T-helper 17 cell (primary cell): ENCODE measurements at places on chromosomes 4 and X. TPM values are rescaled to one million over a fixed set of nuclear protein-coding genes. Genes with fewer than 3 reads are reported as not detected.

DNA sequence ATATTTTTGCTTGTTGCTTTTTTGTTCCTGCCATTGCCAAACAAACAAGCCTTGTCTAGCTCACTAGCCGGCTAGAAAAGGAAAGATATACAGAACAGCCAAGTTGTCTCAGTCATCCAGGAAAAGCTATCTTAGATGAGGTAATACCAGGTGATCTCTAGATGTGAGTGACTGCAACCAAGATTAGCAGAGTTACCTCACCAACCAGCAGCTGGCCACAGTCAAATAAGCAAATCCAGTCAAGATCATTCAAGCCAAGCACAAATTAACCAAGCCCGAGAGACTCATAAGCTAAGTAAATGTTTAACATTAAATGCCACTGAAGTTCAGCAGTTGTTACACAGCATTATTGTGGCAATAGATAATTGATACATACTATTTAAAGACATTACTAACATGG is 108.6 kb downstream of the CENPC start:
- H3K4me1 ChIP-seq = peaks cover 3% of the 10 kb centered on the region
- DNase-seq = no peak
- no peak overlapping the region for H3K4me3 ChIP-seq
- H3K27ac ChIP-seq = no peak overlapping the region
- peaks cover 8% of the 10 kb centered on the region for H3K36me3 ChIP-seq

- no peak overlapping the region for H3K27ac ChIP-seq
- H3K4me1 ChIP-seq = no peaks in the 10 kb centered on the region
- DNase-seq = no peak
- H3K4me3 ChIP-seq = no peak overlapping the region
These were observed 267.9 kb upstream of the SLC7A11 start for GRCh38 chr4:138510053-138510452.

The GLRA2 gene
- not detected for total RNA-seq

The GAGE12H gene
- total RNA-seq = not detected

- H3K27ac ChIP-seq = no peak overlapping the region
- no peak overlapping the region for H3K4me3 ChIP-seq
- no peaks in the 10 kb centered on the region for H3K4me1 ChIP-seq
- H3K27me3 ChIP-seq = no peaks in the 10 kb centered on the region
- no peak for DNase-seq
These were observed 78.0 kb downstream of the DMD start for GRCh38 chrX:33133320-33133719.

DNA sequence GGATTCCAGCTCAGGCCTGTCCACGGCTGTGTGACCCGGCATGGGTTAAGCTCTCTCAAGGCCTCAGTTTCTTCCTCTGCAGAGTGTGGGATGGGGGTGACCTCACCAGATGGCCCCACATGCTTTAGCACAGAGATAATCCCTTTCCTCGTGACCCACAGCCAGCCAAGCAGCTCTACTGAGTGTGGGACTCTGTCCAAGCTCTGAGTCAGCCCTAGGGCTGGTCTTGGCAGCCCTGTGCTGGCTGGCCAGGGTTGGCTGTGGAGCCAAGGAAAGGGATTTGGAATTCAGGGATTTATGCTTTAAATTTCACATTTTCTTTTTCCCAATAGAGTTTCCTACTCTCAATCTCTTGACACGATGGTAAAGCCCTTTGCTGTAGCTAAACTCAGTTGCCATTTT is 19.7 kb upstream of the SPON2 start:
- H3K4me1 ChIP-seq = peaks cover 5% of the 10 kb centered on the region
- no peaks in the 10 kb centered on the region for H3K27me3 ChIP-seq
- no peak for DNase-seq
- no peak overlapping the region for H3K27ac ChIP-seq
- H3K36me3 ChIP-seq = peaks cover 2% of the 10 kb centered on the region

DNA sequence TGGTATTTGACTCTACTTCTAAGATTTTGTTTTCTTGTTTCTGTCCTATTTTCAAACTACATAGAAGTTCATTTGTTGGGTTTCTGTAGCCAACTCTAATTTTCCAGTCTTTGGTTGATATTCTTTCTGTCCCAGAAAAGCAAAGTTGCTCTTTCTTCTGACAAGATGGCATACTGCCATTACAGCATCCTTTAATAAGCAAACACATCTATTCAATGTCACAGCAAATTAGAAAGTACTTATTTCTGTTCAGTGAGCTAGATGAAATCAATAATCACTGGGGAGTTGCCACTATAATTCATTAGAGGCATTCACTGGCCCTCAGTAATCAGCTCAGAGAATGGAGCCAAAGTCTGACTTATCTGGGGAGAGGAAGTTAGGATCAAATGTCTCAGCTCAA is 1258.0 kb upstream of the IGFBP7 start:
- H3K36me3 ChIP-seq = no peaks in the 10 kb centered on the region
- H3K4me3 ChIP-seq = no peak overlapping the region
- H3K27ac ChIP-seq = no peak overlapping the region
- H3K27me3 ChIP-seq = no peaks in the 10 kb centered on the region
- DNase-seq = no peak
- H3K4me1 ChIP-seq = no peaks in the 10 kb centered on the region

DNA sequence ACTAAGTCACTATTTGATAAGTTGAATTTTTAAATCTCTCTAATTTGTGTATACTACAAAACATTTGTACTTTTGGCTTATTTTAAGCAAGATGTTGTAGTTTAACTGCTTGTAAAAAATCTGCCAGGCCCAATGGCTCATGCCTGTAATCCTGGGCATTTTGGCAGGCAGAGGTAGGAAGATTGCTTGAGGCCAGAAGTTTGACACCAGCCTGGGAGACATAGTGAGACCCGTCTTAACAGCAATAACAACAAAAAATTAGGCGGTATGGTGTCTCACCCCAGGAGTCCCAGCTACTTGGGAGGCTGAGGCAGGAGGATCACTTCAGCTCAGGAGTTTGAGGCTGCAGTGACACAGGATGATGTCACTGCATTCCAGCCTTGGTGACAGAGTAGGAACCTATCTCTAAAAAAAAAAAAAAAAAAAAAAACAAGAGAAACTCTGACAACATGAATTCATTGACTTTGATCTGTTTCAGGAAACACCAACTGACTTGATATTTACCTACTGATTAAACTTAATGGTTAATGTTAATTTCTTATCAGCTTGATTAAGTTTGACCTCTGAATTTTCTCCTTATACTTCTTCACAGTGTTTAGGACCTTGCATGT is 8.9 kb downstream of the FHIP1A start:
- no peak overlapping the region for H3K27ac ChIP-seq
- DNase-seq = no peak
- peaks cover 20% of the 10 kb centered on the region for H3K27me3 ChIP-seq
- H3K4me3 ChIP-seq = no peak overlapping the region

The SLC9B1 gene
- 4.6 TPM for total RNA-seq

DNA sequence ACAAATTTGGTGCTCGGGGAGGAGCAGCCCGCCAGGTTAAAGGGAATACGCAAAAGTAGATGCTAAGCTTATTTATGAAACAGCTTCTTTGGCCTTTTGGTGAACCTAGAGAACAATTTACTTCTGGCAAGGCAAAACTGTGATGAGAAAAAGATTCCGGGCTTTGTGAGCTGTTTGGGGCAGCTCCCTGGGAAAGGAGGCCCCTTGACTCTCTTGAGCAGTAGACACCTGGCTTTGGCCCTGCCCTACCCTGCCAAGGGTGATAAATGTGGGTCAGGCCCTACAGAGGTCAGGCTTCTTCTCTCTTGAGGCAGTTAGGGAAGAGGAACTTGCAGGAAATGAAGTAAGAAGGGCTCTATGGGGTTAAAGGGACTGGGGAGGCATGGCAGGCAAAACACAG is 509.6 kb downstream of the MID1IP1 start:
- H3K4me1 ChIP-seq = peaks cover 27% of the 10 kb centered on the region
- DNase-seq = no peak
- H3K27me3 ChIP-seq = no peaks in the 10 kb centered on the region
- H3K4me3 ChIP-seq = no peak overlapping the region
- peak overlapping the region; percentile 98 for H3K27ac ChIP-seq
- H3K36me3 ChIP-seq = peaks cover 2% of the 10 kb centered on the region

The NDUFA1 gene
- 51.3 TPM for total RNA-seq

The PPBP gene
- 58.0 TPM for total RNA-seq

DNA sequence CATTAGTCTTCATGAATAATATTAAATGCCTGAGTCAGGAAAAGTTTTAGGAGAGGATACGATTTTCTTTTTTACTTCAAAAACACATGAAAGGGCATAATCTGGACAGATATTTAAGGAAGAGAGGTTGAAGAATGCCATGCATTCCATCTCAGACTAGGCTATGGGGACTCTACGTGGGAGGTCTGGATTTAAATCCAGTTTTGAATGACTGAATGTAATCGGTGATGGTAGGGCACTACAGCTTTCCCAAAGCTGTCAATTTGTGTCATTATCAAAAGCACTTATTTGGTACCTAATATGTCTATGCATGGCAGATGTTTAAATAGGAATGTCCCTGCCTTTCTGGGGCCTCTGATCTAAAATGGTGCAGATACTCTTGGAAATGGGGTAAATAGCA is 59.3 kb upstream of the RPL34 start:
- H3K4me1 ChIP-seq = peaks cover 2% of the 10 kb centered on the region
- no peak overlapping the region for H3K4me3 ChIP-seq
- DNase-seq = no peak
- no peaks in the 10 kb centered on the region for H3K36me3 ChIP-seq

The SLC34A2 gene
- not detected for total RNA-seq

The EDA2R gene
- 0.32 TPM for total RNA-seq

DNA sequence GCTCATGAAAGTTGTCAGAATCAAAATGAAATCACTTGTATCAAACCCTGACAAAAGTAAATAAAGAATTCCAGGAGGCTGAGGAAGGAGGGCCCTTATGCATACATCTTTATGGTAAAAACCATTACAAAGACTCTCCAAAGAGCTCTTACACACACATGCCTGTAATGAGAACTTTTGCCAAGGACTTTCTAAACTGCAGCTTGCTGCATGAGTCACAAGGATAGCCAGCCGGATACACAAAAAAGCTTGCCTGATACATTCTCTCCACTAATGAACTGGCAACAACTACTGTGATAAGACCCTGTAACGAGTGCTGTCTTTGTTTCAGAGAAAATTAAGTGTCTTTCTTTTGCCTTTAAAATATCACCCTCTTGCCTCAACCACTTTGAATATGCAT is 618.1 kb downstream of the PPP4R3C start:
- DNase-seq = no peak
- no peak overlapping the region for H3K4me3 ChIP-seq
- no peak overlapping the region for H3K27ac ChIP-seq
- H3K4me1 ChIP-seq = no peaks in the 10 kb centered on the region
- H3K36me3 ChIP-seq = no peaks in the 10 kb centered on the region

GRCh38 chrX:114344756-114345349 is 239.0 kb upstream of the HTR2C start:
- no peak overlapping the region for H3K27ac ChIP-seq
- no peaks in the 10 kb centered on the region for H3K27me3 ChIP-seq
- H3K4me3 ChIP-seq = no peak overlapping the region
- no peaks in the 10 kb centered on the region for H3K4me1 ChIP-seq
- no peak for DNase-seq

The P2RY8 gene
- 141 TPM for total RNA-seq

GRCh38 chr4:147060151-147060931 is 114.7 kb upstream of the TTC29 start:
- H3K4me3 ChIP-seq = no peak overlapping the region
- H3K27me3 ChIP-seq = peaks cover 14% of the 10 kb centered on the region
- no peaks in the 10 kb centered on the region for H3K36me3 ChIP-seq
- no peak overlapping the region for H3K27ac ChIP-seq
